Effector CD4-positive, alpha-beta T cell (primary cell): ENCODE measurements at places on chromosomes 2 and 18.

GRCh38 chr2:228056293-228057097 is 125.0 kb downstream of the SPHKAP start:
- DNase-seq = no peak

DNA sequence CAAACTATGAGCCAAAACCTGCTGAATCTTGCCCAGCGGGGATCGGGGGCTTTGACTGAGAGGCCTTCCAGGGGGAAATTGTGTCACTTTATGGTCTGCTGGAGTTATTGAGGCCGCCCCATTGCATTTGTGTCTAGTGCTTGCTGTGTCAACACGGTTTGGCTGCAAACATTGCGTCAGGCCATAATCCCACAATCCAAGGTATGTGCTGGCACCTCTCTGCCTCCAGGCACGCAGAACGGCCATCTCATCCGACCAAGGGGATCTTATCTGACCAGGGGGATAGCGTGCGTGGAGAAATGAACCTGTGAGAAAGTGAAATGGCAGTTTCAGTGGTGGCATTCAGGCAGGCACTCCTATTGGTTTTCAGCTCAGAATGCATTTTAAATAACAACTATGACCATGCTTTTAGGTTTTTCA is 18.1 kb upstream of the LYPD6B start:
- DNase-seq = no peak

DNA sequence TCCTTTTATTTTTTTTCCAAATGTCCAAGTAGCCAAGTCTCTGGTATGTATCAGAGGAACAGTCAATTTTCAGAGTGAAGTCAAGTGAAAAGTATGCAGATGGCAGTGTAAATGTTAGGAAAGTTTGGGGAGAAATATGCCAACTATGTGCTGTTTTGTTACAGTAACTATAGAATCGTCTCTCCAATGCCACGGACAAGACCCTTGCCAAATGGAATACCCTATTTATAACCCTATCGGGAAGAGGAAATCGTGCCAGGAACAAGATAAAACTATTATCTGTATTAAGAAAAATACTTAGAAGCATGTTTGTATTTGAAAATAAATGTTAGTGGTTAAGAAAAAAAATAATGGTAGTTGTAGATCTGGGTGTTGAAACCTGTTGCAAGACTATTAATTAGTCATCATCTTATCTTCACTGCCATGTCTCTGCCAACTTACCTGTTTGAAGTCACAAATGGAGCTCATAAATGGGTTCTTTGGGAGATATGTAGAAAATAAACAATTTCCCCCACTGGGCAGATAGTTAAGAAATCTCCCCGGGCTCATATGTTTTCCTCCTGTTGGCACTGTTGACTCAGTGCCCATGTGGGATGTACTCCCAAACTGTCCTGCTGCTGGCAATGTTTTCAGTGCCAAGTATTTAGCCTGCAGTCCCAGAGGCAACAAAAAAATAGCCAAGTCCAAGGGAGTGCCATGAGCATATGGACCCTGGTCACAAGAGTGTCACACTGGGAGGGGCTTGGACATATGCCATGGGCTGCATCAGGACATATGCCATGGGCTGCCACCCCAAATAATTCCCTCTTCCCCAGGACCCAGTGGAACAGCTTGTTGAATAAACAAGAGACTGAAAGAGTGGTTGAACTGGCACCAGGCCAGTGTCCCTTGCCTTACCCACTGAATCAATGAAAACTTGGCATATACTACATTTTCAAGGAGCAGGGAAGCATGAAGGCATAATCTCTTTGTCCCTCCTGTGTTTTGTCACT is 366.9 kb downstream of the OSR1 start:
- DNase-seq = no peak

GRCh38 chr2:237889016-237889415 is 29.6 kb downstream of the RAMP1 start:
- DNase-seq = no peak

DNA sequence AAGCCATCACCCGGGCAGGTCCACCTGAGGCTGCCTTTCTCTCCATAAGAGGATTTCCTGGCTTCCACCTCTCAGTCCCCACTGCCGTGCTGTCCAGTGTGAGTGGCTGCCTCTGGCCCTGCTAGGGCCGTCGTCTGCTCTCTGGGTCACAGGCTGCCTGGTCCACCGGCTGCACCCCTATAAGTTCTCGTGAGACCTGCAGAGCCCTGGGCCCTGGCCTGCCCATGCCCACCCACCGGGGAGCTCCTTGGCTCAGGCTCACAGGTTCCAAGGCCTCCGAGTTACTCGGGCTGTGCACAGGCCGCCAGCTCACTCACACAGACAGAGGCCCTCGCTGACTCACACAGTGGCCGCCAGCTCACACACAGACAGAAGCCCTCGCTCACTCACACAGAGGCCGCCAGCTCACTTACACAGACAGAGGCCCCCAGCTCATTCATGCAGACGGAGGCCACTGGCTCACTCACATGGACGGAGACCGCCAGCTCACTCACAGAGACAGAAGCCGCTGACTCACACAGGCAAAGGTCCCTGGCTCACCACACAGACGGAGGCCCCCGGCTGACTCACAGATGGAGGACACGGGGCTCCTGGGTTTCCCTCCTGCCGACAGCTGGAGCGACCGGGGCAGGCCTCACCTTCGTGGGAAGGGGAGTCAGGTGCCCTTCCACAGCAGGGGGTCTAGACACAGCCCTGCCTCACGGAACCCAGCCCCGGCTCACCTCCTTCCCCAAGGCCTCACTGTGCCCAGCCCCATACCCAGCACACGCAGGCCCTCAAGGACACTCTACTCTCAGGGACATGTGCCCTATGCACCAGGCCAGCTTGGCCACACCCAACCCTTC is 334.1 kb upstream of the MYT1L start:
- DNase-seq = no peak

DNA sequence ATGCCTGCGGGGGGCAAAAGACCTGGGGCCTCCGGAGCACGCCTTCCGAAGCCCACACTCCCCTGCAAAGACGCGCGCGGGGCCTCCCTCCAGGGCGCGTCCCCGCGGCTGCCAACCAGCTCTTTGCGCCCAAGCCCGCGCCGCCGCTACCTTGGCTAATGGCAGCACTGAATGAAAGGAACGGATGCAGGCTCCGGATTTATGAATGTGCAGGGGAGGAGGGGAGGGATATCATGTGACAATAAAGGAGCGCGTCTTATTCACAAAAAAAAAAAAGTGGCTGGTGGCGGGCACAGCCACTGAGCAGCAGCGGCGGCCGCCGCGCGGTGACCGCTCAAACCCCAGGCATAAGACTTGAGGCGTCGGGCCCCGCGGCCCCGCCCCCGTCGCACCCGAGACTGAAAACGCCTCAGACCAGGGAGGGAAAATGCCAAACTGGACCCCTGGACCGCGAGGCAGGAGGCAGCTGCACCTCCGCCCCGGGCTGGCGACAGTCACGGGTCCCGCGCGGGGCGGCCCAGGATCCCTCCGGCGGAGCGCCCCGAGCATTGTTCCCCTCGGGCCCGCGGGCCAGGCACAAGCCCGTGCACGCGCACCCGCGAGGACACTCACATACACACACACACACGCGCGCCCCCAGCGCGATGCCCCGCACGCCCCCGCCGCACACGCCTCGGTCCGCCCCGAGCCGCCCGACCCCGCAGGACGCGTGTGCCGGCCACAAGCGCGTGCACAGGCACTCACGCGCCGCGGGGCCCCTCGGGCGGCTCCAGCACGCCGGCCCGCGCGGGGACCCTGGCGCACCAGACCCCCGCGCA is 1.6 kb downstream of the SPRED2 start:
- peak; percentile 47 for DNase-seq
